ENCODE measurements at places on chromosomes 13 and 19. TPM values are rescaled to one million over a fixed set of nuclear protein-coding genes. Genes with fewer than 3 reads are reported as not detected.

SGCG gene
- total RNA-seq = 3.3 TPM

EFNA2 gene
- total RNA-seq = not detected

CLEC17A gene
- not detected for total RNA-seq

ZNF90 gene
- 0.88 TPM for total RNA-seq

CEACAM19 gene
- total RNA-seq = 1.3 TPM

ZNF836 gene
- 3.3 TPM for total RNA-seq

LGALS4 gene
- total RNA-seq = not detected

LENG9 gene
- 6.1 TPM for total RNA-seq

PRR19 gene
- total RNA-seq = 0.86 TPM

GDF15 gene
- 98.2 TPM for total RNA-seq

AP1M2 gene
- total RNA-seq = 0.22 TPM

CYP4F2 gene
- not detected for total RNA-seq

CFAP97D2 gene
- total RNA-seq = not detected
